ENCODE measurements at places on chromosomes 1 and 21. TPM values are rescaled to one million over a fixed set of nuclear protein-coding genes. Genes with fewer than 3 reads are reported as not detected.

DNA sequence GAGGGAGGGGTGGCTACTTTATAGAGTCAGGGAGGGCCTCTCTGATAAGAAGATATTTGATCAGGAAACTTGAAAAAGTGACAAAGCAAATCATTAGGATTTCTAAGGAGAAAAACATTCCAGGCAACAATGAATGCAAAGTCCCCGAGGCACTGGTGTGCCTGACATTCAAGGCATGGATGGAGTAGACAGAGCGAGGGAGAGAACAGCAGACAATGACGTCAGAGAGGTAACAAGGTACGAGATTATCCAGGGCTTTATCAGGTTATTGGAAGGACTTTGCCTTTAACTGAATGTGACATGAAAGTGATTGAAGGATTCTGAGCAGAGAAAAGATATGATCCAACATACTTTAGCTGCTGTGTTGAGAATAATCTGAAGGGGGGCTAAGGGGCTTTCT lies 72.4 kb upstream of the GNG4 start:
- DNase-seq, result no peak

DNA sequence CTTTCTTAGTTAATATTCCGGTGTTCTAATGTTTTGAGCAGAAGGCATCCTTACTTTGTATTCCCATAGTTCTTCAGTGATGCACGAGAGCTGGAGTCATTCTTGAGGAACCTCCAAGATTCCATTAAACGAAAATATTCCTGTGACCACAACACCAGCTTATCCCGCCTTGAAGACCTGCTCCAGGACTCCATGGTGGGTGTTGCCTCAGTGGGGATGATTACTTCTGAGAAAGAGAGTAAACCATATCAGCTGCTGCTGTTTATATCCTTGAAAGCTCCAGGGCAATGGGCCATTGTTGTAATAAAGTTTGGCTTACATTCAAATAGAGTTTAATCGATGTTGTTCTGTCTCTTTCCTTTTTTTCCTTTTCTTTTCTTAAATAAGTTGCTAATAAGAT lies 93.1 kb downstream of the MACF1 start:
- no peak for DNase-seq

DNA sequence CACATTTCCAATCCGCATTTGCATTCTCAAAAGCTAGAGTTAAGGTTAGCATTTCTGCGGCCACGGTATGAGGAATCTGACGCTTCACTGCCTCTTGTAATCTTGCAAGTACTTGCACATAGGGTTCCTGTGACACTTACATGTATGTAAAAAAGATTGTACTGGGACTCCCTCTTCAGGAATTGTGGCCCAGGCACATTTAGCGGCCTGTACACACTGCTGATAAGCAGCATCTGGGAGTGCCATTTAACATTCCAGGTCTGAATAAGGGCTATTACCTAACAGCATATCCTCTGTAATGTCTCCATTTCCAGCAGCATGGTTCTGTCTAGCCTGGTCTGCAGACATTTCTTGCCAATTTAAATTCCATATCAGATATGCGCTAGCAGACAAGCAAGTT lies 75.7 kb downstream of the AXDND1 start:
- DNase-seq, result no peak

The ARHGAP30 gene
- 37.8 TPM for polyA plus RNA-seq
